ENCODE measurements at places on chromosomes 5 and 9.

GRCh38 chr5:17357504-17357903 is 140.1 kb downstream of the BASP1 start:
- DNase-seq: no peak

DNA sequence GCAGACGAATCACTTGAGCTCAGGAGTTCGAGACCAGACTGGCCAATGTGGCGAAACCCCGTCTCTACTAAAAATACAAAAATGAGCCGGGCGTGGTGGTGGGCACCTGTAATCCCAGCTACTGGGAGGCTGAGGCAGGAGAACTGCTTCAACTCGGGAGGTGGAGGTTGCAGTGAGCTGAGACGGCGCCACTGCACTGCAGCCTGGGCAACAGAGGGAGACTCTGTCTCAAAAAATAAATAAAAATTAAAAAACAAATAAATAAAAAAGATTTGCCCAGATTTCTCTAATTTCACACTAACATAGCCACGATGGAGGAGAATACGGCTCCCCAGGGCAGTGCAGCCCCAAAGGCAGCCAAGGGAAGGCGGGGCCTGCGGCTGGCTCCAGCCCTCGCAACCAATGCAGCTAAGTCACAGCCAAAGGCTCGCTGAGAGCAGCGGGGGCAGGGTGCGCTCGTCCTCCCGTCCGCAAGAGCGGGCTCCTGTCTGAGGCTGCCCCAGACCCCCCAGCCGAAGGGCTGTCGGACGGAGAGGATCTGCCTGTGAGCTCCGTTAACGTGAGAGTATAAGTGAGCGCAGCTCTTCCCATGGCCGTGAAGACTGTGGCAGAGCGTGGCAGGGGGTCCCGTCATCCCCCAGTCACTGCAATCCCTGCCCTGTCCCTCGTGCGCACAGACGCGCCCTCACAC is 43.5 kb downstream of the SLC12A7 start:
- DNase-seq: peak; percentile 82

DNA sequence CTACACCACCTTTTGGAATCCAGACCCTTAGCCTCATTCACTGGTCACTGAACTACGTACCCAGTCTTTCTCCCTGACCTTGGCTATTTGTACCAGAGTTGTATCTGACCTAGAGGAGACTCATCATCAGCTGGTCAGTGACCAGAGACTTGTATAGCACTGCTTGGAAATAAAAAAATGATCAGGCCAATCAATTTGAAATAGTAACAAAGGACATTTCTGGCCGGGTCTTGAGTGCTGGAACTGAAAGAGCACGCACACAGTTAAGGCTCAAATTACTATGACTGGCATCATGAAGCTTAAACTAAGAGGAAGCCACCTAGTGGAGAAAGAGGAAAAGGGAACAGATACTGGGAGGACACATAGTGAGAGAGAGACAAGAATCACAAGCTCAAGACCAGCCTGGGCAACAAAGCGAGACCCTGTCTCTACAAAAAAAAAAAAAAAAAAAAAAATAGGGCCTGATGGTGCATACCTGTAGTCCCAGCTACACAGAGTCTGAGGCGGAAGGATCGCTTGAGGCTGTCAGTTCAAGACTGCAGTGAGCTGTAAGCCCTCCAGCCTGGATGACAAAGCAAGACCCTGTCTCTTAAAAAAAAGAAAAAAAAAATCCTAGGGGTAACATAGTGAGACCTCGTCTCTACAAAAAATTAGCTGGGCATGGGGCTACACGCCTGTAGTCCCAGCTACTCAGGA is 12.8 kb upstream of the SRP19 start:
- no peak for DNase-seq

DNA sequence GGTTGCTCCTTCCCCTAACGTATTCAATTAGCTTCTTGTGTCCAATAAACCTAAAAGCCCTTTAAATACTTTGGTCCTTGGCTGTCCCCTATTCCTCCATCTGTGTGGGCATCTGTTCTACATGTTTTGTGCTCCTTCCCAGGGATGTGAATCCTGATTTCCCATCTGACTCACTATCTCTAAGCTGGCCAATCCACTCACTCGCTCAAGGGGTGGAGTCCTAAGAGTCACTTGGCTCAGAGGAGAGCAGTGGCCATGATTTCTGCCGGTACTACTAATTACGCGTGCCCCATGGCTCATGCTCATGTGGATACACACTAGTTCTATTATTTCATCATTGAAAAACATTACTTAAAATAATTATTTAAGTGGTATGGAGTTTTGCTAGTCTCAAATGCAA is 89.6 kb downstream of the TAF11L14 start:
- no peak for DNase-seq

- DNase-seq: no peak
Measured at GRCh38 chr9:86867804-86868313, 79.4 kb downstream of the GAS1 start.

GRCh38 chr5:105544300-105544699 is 1981.7 kb upstream of the NUDT12 start:
- DNase-seq: no peak

DNA sequence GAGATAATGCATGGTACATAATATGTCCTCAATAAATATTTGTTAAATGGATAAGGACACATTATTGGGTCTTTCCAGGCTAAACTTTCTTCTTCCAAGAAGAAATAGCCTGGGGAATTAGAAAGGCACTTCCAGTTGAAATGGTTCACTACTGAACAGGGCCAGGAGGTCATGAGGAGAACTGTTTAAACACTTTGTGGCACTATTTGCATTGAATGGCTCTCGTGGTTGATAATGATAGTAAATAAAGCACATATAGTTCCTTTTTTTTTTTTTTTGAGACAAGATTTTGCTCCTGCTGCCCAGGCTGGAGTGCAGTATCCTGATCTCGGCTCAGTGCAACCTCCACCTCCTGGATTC is 19.9 kb upstream of the CAST start:
- DNase-seq: no peak

GRCh38 chr5:91228188-91228587 is 154.9 kb downstream of the ARRDC3 start:
- DNase-seq: no peak

DNA sequence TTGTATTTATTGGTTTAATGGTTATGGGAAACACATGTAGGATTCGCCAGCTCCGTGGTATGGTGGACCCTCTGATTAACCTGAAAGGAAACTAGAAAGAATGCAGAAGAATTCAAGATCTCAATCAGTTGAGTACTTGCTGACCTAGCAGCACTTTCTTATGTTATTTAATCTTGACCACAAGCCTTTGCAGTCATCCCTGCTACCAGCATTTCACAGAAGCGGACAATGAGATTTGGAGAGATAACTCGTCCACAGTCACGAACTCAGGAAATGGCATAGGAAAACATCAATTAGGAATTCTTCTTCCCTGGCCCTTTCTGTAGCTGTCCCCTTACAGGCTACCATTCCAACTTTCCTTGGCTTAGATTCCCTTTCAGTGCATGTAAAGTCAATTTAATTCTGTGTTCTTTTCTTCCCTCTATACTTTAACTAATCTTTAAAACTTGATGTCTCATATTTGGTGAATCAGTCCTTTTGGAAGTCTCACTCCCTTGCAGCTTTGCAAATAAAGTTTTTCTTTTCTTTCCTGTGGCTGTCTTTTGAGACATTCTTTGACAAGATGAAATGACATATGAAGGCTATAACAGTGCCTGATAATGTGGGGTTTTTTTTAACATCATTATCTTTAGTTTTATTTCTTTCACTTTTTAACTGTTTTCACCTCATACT is 1.3 kb upstream of the SLC44A1 start:
- DNase-seq: no peak

DNA sequence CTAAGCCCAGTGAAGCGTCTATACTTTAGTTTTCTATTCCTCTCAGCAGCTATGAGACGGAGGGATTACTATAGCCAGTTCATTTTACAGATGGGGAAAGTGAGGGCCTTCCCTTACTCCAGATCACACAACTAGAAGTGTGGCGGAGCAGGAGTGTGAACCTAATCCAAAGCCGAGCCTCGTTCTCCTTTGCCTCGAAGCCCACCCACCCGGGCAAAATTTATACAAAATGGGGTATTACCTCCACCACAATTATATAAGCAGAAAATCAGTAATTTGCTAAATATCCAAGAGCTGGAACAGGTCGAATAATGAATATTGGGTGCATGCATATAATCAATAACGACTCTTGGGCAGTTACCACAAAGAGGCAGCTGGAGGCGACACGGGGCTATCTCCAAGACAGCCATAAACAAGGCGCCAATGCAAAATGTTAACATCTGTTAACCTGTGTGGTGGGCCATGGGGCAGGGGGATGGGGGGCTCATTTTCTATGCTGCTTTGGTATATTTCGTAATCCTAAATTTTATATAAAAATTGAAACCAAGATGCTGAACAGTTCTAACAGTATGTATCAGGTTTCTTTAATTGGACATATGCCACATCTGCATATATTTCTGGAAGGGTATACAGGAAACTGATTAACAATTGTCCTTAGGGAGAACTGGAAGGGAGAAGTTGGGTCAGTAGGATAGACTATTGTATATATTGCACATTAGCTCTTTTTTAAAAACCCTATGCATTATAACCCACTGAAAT is 1.2 kb upstream of the RNF44 start:
- no peak for DNase-seq

GRCh38 chr5:167708449-167708848 is 583.0 kb upstream of the WWC1 start:
- no peak for DNase-seq

GRCh38 chr5:150152636-150153462 is 2.8 kb downstream of the PDGFRB start:
- DNase-seq: no peak

GRCh38 chr9:115237385-115237998 is 119.5 kb upstream of the TNC start:
- DNase-seq: peak; percentile 63

GRCh38 chr5:97095318-97095732 is 47.1 kb downstream of the LIX1 start:
- no peak for DNase-seq

- DNase-seq: no peak
Measured at GRCh38 chr9:116700882-116701865, 14.1 kb downstream of the TRIM32 start.

GRCh38 chr5:80239680-80240367 is 16.0 kb downstream of the SERINC5 start:
- no peak for DNase-seq

DNA sequence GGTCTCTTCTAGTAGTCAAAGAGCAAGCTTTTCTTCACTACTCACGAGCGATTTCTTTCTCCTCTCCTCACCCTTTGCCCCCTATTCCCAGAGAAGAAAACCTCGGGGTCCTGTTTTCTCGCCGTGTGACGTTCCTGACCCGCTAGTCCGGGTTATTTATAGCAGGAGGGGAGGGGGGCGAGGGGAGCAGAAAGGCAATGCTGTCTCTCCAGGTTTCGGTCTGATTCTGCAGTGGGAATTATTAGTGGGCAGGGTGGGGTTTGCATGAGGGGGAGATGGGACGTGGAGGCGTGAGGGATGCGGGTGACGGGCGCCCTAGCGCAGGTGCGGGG is 847 bp upstream of the GABRB2 start:
- no peak for DNase-seq

DNA sequence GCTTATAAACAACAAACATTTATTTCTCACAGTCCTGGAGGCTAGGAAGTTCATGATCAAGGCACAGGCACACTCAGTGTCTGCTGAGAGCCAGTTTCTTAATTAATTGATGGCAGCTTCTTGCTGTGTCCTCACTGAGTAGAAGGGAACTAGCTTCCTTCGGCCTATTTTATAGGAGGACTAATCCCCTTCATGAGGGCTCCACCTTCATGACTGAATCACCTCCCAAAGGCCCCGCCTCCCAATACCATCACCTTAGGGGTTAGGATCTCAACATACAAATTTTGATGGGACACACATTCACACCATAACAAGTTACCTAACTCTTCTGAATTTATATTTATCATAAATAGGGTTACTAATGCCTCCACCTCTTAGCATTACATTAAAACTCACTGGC is 129.8 kb downstream of the GNAQ start:
- no peak for DNase-seq

GRCh38 chr5:39331861-39332381 is 32.4 kb downstream of the C9 start:
- no peak for DNase-seq

DNA sequence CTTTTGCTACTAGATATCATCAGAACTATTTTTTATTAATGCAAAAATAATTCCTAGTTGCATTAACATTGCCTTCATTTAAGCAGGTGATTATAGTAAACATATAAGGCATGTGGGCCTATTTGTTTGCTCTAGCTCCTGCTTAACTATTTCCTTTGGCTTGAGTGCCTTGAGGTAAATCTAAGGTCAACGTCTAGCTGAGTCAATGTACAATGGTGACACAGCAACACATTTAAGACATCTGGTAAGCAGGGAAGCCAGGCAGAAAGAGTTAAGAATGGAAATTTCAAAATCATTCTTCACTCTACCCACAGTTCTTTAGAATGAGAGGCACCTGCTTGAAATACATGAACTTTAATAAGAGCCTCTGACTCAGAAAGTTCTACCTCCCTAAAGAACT is 111.9 kb upstream of the FST start:
- no peak for DNase-seq

DNA sequence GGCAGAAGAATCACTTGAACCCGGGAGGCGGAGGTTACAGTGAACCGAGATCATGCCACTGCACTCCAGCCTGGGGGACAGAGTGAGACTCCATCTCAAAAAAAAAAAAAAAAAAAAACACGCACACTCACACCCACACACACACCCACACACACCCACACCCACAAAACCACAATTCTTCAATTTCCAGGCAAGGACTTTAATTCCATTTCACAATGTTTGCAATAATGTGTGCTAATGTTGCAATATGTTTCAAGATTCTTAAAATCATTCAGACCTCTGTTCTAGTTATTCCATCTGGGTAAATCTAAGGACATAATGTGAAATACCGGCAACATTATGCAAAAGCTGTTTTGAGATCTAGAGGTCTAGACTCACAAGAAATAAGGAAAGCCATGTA is 28.3 kb downstream of the CCDC69 start:
- no peak for DNase-seq

GRCh38 chr9:20466328-20467008 is 155.8 kb downstream of the MLLT3 start:
- DNase-seq: no peak

DNA sequence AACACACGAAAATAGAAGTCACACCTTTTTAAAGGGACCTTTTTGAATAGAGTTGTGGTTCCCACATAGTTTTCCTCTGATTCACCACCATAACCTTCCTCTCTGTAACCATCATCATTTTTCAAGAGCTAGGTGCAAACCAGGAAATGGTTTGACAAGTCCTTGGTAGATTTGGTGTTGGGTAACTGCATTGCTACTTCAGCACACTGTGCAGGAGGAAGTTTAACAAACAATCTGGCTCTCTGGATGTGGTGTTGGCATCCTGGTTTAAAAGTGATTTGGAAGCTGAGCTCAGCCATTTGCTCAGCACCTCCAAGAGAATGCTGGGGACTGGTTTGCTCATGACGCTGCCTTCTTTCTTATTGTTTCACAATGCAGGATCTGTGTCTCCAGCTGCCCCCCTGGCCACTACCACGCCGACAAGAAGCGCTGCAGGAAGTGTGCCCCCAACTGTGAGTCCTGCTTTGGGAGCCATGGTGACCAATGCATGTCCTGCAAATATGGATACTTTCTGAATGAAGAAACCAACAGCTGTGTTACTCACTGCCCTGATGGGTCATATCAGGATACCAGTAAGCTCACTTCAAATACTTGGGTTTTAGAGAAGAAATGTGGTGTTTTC is 213.1 kb downstream of the RFK start:
- DNase-seq: no peak

GRCh38 chr9:3875361-3876132 is 349.7 kb upstream of the RFX3 start:
- no peak for DNase-seq

Data from Right ventricle myocardium superior (tissue), 1 donor.